Keratinocyte (primary cell): ENCODE measurements at places on chromosomes 2 and 18.

DNA sequence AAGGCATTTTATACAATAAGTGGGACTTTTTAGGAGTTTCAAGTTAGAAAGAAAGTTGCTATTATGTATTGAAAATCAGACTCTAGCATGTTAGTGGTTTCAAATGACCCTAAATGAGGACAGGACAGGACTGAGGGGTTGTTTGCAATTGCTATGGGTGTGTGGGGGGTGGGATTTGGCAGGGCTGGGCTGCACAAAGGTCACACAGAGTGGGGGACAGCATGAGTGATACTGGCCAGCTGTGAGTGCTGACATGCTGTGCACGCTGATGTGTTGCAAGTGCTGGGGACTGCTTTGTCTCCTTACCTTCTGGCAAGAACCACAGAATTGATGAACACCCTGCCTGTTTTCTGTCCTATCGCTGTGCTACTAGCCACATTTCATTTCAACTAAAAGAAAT lies 29.8 kb downstream of the RNMT start:
- DNase-seq: no peak

GRCh38 chr18:76490670-76491472 lies 4.2 kb downstream of the ZNF516 start:
- no peak for DNase-seq

GRCh38 chr2:84969511-84970209 lies 1.3 kb upstream of the KCMF1 start:
- no peak for DNase-seq

GRCh38 chr2:108626995-108627394 lies 92.3 kb upstream of the RANBP2 start:
- no peak for DNase-seq

DNA sequence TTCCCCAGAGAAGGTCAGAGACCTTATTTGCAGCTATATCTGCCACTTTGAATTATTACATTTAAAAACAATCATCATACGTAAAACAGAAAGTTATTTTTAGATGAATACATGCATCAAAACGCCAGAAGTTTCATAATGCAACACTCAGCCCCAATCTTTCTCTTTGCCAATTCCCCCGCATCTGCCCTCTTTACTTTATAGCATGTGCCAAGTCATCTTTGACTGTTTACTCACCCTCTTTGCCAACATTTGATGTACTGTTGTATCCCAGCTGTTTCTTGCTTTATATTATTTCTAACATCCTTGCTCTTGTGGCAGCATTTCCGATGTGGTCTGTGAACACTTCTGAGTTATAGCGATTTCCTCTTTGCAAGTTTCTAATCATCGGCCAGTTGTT lies 86.2 kb downstream of the CRIM1 start:
- DNase-seq: no peak

DNA sequence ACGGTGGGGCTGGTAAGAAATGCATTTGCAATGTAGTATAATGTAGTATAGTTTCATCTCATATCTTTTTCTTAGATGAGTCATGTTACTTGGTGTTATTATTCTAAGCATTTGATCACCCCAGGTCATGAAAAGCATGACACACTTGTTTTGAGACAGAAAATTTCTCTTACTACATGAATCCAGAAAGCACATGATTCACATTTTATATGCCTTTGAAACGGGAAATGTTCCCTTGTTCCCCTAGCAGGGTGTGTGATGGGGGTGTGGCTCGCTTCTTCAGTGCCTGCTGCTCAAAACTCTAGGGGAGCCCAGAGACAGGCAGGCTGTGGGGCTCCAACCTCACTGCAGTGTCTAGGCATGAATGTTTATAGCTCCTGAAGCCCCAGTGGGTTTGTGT lies 116.0 kb upstream of the RAB27B start:
- DNase-seq: peak; percentile 55

- DNase-seq: no peak
Measured at GRCh38 chr2:168690381-168690885, 112.0 kb upstream of the NOSTRIN start.

GRCh38 chr18:48708807-48709206 lies 170.0 kb downstream of the CTIF start:
- DNase-seq: no peak

GRCh38 chr2:190505696-190506095 lies 28.8 kb downstream of the NEMP2 start:
- no peak for DNase-seq

DNA sequence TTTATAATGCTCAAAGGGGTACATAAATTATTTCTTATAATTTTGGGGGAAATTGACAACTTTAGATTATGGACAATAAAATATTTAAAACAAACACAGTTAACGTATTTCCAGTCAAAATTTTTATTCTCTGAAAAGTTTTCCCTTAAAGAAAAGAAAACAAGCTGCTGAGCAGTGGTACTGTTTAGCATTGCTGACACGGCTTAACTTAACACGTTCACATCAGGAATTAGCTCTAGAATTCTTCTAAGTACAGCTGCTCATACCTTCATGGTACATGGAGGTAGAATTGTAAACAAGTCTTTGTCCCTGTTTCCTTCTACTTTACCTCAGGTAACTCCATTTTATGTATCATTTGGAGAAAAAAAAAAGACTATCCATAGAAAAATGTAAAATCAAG lies 2.0 kb downstream of the SLC38A11 start:
- DNase-seq: no peak

DNA sequence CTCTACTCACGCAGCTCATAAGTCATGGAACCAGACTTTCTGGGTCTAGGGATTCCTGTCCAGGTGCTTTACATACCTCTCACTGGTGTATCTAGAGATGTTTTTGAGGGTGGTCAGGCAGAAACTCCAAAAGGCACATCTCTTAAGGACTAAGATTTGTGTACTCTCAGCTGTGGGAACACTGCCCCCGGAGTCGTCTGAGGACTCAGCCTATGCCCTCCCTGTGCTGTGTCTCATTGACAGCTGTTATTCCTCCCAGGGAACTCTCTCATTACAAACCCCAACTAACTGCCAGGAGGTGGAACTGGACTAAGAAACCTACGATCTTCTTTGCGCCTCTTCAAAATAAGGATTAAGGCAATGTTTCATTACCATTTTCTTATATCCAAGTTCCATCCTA lies 293.9 kb upstream of the DLGAP1 start:
- no peak for DNase-seq

DNA sequence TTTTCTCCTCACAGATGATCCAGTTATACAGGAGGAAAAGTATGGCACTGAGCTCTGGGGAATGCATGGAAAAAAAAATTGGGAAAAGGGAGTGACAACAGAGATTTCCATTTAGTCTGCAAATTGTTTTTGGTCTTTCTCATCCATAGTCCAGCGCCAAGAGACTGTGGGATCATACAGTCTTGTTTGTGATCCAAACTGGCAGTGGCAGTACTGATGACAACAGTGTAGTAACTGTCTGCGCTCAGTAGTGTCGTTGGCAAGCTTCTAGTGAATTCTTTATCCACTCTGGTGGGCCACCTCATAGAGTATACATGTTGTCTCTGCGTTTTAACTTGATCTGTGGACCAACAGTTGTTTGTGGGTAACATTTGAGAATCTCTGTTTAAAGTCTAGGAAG lies 37.9 kb downstream of the GALNT1 start:
- DNase-seq: no peak

GRCh38 chr2:68157002-68157401 lies 686 bp upstream of the PNO1 start:
- no peak for DNase-seq

- DNase-seq: no peak
Measured at GRCh38 chr2:62808554-62808953, 103.0 kb downstream of the EHBP1 start.

- DNase-seq: no peak
Measured at GRCh38 chr2:168666339-168666738, 136.1 kb upstream of the NOSTRIN start.

DNA sequence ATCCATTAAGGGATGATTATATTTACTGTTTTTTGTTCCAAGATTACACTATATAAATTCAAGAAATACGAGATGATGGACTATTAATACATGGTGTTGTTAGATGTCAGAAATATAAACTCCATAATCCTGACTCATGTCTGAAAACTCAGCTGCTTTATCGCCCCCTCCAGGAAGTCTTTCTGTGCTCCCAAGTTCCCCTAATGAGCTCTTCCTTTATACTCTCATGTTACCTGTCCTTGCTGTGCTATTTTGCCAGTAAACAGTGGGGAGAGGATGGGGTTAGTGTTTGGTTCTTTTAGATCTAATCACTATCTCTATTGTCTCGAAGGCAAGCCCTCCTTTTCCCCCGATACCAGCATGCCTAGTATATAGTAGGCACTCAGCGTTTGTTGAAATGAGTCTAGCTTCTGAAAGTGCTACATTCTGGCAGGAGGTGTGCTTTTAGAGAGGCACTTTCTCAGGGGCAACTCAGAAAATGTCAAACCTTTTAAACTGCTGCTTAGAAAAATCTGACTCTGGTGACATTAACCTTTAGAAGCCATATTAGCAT lies 21.4 kb upstream of the BARD1 start:
- no peak for DNase-seq

DNA sequence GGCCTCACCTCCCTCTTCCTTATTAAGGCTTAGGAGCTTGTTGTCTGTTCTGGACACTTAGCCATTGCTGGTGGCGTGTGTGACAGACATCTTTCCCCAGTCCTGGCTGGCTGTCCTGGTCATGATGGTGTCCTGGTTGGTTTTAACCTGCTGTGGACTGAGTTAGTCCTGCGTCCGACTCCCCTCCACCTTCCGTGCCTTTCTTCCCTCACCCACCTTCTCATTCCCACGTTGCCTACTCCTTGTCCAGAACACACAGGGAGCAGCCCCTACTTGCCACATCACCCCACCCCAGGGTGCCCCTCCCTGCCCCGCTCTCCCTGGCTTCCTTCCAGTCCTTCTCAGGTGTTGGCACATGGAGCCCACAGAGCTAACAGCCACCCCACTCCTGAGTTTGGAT lies 9.5 kb downstream of the ANO7 start:
- DNase-seq: no peak

DNA sequence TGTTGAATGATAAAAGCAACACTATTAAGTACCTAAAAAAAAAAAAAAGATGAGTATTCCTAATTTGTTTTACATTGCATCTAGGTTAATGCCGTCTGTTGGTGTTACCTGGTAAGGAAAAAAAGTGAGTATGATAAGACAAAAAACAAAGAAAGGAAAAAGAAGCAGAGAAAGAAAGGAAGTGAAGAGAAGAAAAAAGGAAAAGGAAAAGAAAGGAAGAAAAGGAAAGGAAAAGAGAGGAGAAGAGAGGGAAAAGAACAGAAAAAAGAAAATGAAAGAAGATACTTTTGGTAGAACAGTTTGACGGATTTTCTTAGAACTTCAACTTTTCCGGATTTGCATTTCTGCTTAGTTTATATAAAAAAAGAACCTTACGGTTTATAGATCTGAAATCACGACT lies 387.9 kb downstream of the METTL4 start:
- no peak for DNase-seq

GRCh38 chr18:8300751-8301410 lies 308.4 kb upstream of the RAB12 start:
- DNase-seq: no peak

DNA sequence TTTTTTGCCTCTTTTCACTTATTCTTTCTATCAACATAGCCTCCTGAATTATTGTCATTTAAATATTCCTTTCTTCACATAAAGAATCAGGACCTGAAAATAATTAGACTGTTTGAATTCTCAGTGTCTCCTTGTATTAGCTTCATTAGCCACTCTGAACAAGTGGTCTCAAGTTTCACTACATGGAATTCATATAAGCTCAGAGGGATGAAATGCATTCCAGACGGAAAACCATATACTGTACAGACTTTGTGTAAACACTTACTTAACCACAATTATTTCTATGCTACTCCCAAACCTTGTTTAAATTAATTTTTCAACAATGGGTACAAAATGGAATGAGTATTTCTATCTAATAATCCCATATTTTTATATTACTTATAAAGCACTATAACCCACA lies 53.4 kb downstream of the CHN1 start:
- no peak for DNase-seq

- no peak for DNase-seq
Measured at GRCh38 chr2:225573603-225574002, 174.1 kb downstream of the NYAP2 start.

GRCh38 chr18:5518899-5519371 lies 24.9 kb downstream of the EPB41L3 start:
- no peak for DNase-seq

DNA sequence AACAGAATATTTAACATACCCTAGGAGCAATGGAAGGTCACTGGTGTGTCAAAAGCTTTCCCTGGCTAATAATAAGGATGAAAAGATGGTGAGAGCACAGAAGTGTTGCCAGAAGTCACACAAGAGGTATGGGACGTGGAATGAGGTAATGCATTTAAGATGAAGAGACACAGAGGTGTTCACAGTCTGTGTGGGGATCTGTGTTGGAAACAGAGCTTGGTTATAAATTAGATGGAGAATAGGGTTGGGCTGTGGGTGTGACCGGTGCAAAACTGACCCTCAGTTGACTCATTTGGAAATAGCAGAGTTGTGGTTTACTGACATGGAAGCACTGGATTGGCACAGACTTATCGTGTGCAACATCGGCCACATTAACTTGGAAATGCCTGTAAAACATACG lies 372.5 kb downstream of the SATB2 start:
- DNase-seq: no peak

DNA sequence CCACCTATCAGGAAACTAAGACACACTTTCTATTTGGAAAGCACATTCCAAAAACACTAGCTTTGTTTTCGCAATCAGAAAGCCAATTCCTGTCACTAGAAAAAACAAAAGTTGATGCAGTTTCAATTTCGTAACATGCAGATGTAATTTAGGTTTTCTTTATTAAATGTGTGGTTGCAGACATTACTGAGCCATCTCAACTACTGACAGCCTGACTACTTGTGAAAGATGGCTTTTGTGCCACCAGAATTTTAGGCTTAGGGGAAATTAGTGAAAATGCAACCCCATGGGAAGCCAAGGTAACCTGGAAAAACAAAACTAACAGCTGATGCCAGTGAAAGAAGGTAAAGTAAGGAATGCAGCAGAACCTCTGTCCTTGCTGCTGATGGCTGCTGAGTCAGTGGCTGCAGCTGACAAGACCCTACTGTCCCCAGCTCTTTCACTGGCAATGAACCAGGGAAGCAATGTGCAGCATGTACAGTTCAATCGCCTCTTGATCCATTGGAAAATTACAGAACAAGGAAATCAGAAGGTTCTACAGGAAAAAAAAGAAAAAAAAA lies 34.9 kb downstream of the FEZ2 start:
- DNase-seq: no peak

DNA sequence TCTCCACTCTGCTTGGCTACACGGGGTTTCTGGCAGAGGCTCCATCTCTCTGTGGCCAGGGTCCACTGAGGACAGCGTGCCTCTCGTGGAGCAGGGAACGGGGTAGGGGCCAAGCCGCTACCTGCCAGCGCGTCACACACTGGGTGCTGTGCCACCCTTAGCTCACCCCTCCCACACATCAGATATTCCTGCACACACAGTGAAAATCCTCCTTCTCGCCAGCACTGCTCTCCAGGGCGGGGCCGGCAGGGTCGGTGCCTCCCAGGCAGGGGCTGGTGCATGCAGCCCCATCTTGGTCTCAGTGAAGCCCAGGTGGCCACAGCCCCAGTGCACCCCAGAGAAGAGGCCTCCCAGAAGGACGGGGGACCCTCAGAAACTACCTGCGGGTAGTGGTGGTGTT lies 124.6 kb downstream of the MBP start:
- DNase-seq: no peak

GRCh38 chr2:23507267-23508065 lies 122.5 kb downstream of the KLHL29 start:
- DNase-seq: no peak
